ENCODE measurements at places on chromosomes 13 and 19.

- DNase-seq = no peak
Measured at GRCh38 chr19:283395-283794, 7.8 kb downstream of the PLPP2 start.

DNA sequence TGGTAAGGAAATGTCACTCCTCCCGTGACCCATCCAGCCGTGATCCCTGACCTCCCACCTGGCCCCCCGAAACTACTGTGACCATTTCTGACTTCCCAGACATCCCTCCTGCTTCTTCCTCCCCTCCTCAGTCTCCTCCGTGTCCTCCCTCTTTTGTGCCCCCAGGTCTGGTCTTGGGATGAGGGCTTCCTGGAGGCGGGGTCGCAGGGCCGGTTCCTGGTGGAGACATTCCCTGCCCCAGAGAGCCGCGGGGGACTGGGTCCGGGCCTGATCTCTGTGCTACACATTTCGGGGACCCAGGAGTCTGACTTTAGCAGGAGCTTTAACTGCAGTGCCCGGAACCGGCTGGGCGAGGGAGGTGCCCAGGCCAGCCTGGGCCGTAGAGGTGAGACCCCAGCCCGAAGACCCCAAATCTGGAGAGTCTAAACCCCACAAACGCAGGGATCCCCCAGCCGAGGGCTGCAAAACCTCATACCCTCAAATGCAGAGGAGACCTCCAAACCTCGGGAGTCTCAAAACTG lies 5.0 kb downstream of the KIRREL2 start:
- no peak for DNase-seq

DNA sequence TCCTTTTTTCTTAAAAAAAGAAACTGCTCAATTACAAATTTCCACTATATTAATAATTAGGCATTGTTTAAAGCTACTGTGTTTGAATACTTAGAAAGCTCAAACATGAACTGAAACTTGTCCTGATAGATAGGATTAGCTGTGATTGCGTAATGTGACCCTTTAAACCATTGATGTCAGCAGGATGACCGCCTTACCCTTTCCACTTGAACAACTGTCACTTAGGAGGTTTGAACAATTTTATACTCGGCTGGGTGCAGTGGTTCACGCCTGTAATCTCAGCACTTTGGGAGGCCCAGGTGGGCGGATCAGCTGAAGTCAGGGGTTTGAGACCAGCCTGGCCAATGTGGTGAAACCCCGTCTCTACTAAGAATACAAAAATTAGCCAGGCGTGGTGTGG lies 2.9 kb downstream of the LAMP1 start:
- no peak for DNase-seq

DNA sequence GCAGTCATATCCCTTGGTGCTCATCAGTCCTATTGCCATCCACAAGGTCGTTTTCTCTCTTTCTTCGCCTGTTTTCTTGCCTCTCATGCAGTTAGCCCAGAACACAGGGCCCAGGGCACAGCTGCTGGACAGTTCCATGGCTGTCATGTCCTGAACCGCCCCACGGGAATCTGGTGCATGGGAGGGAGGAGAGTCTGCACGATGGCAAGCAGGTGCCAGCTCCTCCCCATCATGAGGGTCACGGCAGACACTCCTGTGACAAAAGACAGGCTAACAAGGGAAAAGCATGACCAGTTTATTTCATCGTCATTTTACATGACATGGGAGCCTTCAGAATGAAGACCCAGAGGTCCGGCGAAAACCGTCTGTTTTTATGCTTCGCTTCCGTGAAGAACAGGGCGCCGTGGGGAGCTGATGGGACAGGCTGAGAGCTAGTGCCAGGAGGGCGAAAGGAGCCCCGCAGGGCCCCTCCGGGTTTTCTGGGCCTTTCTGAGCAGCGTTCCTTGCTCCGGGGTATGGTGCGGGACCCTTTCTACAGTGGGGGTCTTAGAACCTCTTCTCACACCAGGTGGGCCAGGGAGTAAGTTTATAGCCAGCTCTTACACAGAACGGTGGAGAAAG lies 135.7 kb downstream of the STK24 start:
- no peak for DNase-seq

- no peak for DNase-seq
Measured at GRCh38 chr13:85728811-85729210, 70.4 kb downstream of the SLITRK6 start.

- DNase-seq = no peak
Measured at GRCh38 chr13:22412452-22412851, 741.6 kb downstream of the FGF9 start.

- DNase-seq = peak; percentile 67
Measured at GRCh38 chr13:107205318-107206104, 637.6 kb upstream of the ARGLU1 start.

- DNase-seq = no peak
Measured at GRCh38 chr13:37919329-37919880, 49.8 kb upstream of the TRPC4 start.

DNA sequence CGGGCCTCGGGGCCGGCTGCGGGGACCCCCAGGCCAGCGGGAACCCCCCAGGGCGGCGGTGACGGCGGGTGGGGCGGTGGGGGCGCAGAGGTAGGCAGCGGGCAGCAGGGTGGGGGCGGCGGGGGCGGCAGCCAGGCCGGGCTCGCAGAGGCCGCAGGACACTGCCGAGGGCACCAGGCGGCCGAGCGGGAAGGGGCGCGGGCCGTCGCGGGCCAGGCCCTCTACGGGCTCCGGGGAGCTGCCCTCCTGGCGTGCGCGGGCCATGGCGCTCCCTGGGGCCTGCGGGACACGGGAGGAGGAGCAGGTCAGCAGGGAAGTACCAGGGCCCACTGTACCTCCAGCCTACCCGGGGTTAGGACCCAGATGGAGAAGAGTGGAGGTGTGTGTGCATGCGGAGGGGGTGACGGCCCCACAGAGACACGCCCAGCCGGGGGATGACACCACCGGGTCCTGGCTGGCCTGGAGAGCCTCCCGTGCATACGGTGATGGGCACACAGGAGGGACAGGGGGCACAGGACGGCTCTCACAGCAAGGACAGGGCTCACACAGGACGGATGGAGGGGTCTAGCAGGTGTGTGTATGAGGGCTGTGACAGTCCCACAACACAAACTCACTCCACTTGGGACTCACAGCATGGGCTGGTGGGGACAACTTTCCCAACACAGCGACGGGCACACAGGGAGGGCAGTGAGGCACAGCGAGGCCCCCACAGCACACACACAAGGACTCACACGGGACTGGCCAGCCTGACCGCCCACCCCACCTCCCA lies 2.6 kb downstream of the BBC3 start:
- no peak for DNase-seq

DNA sequence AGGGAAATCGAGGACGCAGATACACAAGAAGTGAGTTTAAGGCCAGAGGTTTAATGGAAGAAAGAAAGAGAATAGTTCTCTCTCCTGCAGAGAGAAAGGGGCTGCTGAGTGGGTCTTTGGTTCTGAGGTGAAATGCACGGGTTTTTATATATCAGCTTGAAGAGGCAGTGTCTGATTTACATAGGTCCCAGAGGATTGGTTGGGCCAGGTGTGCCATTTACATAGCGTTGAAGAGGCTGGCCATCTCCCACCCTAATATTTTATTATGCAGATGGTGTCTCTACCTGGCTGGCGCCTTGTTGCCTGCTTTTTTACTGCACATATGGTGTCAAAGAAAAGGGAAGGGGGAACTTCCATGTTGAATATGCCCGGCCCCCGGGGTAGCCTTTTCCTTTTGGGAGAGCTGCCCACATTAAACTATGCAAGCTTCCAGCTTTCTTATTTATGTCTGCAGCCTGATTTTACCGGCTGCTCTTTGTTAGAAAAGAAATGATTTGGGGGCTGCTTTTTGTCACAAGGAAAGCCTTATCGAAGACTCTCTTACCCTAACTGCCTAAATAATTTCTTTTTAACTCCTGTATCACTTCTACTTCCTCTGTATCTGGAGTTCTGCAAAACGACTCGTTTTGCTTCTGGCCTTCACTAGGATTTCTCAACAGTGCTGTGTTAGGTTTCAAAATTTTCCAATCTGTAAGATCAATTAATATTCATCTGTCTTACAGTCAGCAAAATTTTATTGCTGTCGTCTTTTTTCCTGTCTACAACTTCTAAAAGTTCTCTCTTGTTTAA lies 268.5 kb downstream of the B3GLCT start:
- no peak for DNase-seq

GRCh38 chr13:111050539-111050879 lies 64.6 kb upstream of the ARHGEF7 start:
- DNase-seq = no peak

GRCh38 chr13:110680852-110681251 lies 25.1 kb downstream of the CARS2 start:
- no peak for DNase-seq

GRCh38 chr13:107865318-107865575 lies 350.1 kb downstream of the LIG4 start:
- no peak for DNase-seq

GRCh38 chr13:23966691-23967615 lies 69.7 kb upstream of the C1QTNF9B start:
- DNase-seq = no peak

GRCh38 chr13:79196843-79197242 lies 209.2 kb downstream of the RBM26 start:
- no peak for DNase-seq

DNA sequence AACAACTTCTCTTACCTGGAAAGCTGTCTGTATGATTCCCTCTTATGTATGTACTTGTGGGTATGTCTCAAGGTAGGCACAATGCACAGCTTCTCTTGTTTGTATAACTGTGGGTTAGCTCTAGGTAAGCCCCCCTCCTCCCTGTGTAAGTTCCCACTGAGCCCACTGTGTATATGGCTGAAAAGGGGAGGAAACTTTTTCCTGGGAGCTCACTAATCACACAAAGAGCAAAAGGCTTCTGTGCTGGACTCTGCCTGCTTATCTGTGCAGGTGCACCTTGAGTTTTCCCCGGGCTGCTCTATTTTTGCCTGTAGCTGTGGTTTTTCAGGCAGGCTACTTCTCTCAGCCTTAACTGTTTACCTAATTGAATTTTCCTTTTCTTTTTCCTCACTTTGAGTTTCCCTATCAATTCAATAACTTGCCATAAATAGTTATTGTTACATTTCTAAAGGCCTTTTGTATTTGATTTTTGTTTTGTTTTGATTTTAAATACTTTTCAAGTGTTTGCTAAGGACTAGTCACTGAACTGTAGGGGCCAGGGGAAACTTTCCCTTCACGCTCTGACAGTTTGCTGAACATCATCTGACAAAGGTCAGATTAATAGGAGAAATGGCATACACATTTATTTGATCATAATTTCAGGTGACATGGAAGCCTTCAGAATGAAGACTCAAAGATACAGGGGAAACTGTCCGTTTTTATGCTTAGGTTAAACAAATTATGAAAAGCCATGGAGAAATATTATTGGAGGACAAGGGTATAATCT lies 423.5 kb upstream of the ATXN8OS start:
- no peak for DNase-seq

DNA sequence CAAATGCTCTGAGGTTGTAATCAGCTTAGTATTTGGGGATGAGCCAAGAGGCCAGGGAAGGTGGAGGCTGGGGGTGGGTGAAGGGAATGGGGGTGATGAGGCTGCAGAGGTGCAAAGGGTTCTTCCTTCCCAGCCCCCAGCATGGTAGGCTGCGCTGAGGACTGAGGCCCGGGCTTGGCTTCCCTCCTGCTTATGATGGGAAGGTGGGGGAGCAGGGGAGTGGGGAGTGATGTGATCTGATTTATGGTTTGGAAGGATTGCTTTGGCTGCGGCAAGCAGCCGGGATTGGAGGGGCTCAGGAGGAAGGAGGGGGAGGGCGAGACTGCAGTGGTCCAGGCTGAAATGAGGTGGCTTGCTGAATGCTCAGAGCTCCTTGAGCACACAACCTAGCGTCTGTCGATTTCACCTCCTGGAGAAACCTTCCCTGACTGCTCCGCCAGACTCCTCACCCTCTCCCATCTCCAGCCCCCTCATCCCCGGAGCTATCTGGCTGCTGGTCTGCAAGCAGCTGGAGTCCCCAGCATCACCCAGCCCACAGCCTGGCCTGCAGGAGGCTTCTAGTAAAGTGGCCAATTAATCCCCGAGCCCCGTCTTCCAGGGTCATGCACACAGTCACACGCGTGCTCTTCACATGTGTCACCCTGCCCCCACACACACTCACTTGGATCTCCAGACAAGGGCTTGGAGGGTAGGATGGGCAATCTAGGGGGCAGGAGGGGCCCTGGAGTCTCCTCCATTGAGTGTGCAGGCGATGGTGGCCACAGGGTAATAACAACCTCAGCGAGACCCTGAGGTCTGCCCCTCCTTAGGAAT lies 757 bp upstream of the CLEC11A start:
- DNase-seq = no peak

DNA sequence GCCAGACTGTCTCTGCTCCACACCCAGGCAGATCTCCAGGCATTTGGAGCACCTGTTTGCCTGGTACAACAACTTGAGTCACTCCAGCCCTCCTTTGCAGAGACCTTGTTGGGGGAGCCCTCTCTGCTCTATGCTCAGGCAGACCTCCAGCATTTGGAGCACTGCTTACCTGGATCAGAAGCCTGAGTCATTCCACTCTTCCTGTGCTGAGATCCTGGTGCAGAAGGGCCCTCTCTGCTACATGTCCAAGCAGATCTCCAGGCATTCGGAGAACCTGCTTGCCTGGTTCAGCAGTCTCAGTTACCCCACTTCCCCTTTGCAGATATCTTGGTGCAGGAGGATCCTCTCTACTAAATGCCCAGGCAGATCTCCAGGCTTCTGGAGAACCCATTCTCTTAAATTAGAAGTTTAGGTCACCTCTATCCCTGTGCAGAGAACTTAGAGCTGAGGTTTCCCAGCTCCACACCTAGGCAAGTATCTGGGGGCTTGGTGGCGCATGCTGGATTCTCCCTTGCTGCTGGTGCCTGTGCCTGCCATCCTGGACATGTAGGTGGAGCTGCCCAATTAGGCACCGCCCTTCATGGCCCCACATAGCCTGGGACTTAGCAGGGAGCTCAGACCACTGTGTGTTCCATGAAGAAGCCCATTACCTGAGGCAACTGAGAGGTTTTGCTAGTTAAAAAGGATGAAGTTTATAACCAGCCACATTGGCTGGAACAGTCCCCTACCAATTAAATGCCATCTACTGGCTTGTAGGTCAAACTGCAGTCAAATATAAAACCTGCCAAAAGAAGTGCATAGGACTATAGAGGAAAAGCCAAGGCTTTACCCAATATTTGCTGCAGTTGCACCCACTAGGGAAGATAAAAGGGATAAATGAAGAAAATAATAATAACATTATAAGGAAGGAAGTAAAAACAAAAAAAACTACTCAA lies 97.6 kb upstream of the SLITRK6 start:
- no peak for DNase-seq

DNA sequence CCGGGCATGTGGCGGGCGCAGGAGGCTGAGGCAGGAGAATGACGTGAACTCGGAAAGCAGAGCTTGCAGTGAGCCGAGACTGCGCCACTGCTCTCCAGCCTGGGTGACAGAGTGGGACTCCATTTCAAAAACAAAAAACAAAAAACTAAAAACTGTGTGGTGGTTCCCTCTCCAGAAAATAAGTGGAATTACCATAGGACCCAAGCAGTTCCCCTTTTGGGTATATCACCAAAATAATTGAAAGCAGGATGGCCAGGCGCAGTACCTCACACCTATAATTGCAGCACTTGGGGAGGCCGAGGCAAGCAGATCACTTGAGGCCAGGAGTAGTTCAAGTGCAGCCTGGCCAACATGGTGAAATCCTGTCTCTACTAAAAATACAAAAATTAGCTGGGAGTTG lies 15.7 kb upstream of the LDLR start:
- no peak for DNase-seq

GRCh38 chr19:47303966-47304365 lies 5.7 kb upstream of the C5AR1 start:
- DNase-seq = no peak

GRCh38 chr13:29535663-29536655 lies 59.5 kb downstream of the SLC7A1 start:
- no peak for DNase-seq

GRCh38 chr19:47258895-47259555 lies 2.7 kb downstream of the CCDC9 start:
- DNase-seq = no peak
